Stimulated activated CD4-positive, alpha-beta T cell treated with anti-CD3 and anti-CD28 coated beads, Interleukin-15, amount 100 ng/mL, for 1 hour (primary cell): ENCODE measurements at places on chromosomes 6 and 20.

- no peak for DNase-seq
These were observed 857.6 kb upstream of the SLC35B3 start for GRCh38 chr6:9292975-9293374.

GRCh38 chr6:69622924-69623323, 173.9 kb downstream of the LMBRD1 start:
- no peak for DNase-seq

- no peak for DNase-seq
These were observed 382.3 kb downstream of the CD83 start for GRCh38 chr6:14499841-14500240.

DNA sequence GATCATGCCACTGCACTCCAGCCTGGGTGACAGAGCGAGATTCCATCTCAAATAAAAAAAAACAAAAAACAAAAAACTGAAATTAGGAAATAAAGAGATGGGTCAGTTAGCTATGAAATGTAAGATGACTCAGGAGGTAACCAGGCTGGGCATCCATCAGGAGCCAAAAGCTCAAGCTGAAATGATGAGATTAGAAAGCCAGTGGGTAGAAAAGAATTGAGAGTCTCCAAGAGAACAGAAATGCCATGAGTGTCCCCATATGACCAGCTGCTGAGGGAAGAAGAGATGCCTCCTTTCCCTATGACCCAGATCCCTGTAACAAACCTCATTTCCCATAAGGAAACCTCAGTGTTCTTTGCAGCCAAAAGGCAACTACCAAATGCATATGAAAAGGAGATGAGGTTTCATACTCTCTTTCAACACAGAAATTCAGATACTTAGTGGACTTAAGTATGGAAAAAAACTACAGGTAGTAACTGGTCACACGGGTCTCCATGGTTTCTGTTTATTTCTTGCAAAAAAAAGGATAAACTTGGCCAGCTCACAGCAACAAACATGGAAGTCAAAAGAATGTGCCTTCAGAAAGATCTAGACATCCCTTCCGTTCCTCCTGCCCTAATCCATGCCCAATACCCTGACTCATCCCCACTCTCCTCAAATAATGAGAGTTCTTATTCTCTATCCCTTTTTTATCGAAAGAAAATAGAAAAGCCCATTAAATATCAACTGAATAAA, 8.1 kb downstream of the ARHGAP18 start:
- no peak for DNase-seq

DNA sequence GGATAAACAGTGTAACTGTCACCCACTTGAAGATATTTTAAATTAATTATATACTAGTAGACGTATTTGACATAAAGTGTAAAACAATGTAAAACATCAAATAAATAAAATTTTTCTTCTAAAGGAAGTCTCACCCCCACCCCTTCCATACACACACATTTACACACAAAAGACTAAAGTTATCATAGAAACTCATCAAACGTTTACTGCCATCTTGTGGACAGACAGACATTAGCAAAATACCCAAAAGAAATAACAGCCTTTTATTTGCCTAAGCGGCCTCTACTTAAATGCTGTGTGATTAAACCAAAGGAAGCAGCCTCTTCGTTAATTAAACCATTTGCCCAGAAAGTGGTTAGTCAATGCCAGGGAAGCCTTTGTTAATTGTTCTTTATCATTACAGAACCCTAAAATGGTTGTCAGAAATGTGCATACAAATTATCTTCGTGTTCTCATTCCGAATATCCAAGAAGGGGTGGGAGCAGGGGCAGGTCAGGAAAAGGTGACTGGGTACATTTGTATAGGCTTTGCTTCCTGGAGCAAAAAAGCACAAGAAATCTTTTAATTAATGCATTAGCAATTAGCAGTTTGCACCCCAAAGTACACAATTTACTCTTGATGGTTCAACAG, 176.2 kb upstream of the SASH1 start:
- DNase-seq, result no peak

GRCh38 chr6:159249752-159250151, 80.6 kb downstream of the FNDC1 start:
- DNase-seq, result no peak

- no peak for DNase-seq
These were observed 16.0 kb downstream of the ECT2L start for GRCh38 chr6:138811866-138812265.

- no peak for DNase-seq
These were observed 87.1 kb upstream of the GJE1 start for GRCh38 chr6:142045380-142046278.

- DNase-seq, result no peak
These were observed 90.1 kb upstream of the AFDN start for GRCh38 chr6:167736486-167737204.

DNA sequence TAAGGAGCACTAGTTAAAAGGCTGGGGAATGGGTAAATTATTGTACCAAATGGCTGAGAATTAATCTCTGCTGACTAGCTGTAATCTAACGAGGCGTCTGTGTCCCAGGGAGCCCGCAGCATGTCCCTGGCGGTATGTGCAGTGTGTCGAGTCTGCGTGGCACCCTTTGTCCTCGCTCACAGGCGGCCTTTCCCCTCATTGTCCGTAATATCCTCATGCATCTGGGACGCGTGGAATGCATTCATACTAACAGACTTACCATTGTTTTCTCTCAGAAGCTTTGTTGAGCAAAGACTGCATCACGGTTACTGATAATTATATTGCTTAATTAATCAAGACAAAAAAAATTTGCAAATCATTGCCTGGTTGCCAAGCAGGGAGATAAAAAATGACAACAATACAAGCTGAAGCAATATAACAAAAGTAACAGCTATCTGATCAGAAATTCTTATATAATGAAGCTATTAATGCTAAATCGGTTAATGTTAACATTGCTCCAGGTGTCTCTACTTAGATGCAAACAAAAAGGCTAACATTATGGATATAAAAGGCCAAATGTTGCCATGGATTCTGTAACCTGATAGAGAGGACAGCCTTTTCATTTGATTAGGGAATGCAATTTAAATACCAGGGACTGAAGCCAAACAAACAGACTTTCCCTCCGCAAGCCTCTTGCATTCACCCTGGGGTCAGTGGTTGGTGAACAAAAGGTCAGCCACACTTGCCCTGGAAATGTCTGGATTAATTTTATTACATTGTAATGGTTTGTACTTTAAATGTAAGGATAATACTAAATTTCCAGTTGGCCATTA, 124.8 kb downstream of the INSM1 start:
- DNase-seq, result no peak

GRCh38 chr6:82955841-82956240, 109.8 kb downstream of the UBE3D start:
- DNase-seq, result no peak

- no peak for DNase-seq
These were observed 72.8 kb upstream of the ADTRP start for GRCh38 chr6:11851387-11851786.

GRCh38 chr20:50318710-50319109, 128.1 kb downstream of the CEBPB start:
- DNase-seq, result no peak

GRCh38 chr6:126461045-126461444, 121.1 kb downstream of the CENPW start:
- DNase-seq, result no peak

- DNase-seq, result no peak
These were observed 23.2 kb downstream of the PRPF6 start for GRCh38 chr20:64003960-64004725.

GRCh38 chr6:160217073-160217472, 41.5 kb downstream of the SLC22A2 start:
- no peak for DNase-seq

GRCh38 chr6:170450916-170451761, 102.0 kb downstream of the PSMB1 start:
- DNase-seq, result no peak

- no peak for DNase-seq
These were observed 176.3 kb downstream of the ERMARD start for GRCh38 chr6:169927711-169928110.

GRCh38 chr20:40160097-40160550, 528.9 kb downstream of the MAFB start:
- DNase-seq, result no peak

DNA sequence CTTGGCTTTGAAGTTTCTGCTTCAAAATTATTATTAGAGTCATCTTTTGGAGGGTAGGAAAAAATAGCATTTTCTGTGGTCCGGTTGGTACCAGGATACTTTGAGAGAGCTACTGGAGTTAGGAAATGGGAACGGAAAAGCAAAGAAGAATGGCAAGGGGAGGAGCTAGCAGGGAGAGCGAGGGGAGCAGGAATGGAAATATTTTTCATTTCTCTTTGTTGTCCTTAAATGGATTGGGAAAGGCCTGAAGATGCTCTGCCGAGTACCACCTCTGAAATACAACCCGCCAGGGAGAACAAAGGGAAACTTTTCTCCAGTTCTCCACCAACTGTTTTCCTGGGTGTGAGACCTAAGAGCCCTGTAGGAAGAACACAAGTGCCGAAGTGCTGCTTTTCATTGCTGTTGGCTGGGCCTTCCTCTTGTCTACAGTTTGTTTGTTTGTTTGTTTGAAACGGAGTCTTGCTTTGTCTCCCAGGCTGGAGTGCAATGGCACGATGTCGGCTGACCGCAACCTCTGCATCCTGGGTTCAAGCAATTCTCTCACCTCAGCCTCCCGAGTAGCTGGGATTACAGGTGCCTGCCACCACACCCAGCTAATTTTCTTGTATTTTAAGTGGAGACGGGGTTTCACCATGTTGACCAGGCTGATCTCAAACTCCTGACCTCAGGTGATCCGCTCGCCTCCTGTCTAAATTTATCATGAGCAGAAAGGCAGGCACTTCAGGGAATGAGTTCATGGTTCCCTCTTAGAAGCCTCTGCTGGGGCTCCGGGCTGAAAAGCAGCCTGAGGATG, 3.5 kb upstream of the TRAF3IP2 start:
- no peak for DNase-seq

GRCh38 chr6:83921315-83921714, 61.8 kb downstream of the CYB5R4 start:
- no peak for DNase-seq

DNA sequence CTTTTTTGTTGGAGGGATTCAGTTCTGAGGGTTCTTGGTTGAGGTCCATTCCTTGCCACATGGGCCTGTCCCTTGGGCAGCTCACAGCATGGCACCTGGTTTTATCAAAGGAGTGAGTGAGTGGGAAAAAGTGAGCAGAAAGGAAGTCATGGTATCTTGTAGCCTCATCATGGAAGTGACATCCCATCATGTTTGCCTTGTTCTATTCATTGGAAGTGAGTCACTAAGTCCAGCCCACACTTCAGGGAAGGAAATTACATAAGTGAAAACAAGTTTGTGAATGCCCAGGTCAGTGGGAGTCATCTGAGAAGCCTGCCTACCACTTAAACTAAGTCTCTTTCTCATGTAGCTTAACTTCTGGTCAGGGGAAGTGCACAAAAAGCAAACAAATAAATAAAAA, 32.8 kb upstream of the ZNFX1 start:
- DNase-seq, result no peak

DNA sequence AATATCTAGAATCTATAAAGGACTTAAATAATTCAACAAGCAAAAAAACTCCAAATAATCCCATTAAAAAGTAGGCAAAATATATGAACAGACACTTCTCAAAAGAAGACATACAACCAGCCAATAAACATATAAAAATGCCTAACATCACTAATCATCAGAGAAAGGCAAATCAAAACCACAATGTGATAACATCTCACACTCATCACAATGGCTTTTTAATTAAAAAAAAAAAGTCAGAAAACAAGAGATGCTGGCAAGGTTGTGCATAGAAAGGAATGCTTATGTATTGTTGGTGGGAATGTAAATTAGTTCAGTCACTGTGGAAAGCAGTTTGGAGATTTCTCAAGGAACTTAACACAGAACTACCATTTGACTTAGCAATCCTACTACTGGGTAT, 979.6 kb upstream of the MAP3K7 start:
- no peak for DNase-seq

DNA sequence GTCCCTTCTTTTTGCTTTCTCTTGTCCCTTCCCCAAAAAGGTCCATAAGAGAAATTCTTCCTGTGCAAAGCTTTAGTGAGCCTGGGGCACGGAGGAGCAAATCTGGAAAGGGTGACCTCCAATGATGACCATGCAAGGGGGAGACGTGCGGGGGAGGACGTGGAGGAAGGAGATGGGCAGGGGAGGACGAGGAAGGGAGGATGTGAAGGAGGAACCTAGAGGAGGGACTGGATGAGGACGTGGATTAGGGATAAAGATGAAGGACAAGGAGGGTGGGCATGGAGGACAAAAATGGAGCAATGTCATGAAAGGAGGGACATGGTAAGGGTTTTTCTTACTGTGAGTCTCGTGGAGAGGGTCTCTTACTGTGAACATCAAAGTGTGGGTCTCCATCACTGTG, 139.5 kb downstream of the ERMARD start:
- no peak for DNase-seq

DNA sequence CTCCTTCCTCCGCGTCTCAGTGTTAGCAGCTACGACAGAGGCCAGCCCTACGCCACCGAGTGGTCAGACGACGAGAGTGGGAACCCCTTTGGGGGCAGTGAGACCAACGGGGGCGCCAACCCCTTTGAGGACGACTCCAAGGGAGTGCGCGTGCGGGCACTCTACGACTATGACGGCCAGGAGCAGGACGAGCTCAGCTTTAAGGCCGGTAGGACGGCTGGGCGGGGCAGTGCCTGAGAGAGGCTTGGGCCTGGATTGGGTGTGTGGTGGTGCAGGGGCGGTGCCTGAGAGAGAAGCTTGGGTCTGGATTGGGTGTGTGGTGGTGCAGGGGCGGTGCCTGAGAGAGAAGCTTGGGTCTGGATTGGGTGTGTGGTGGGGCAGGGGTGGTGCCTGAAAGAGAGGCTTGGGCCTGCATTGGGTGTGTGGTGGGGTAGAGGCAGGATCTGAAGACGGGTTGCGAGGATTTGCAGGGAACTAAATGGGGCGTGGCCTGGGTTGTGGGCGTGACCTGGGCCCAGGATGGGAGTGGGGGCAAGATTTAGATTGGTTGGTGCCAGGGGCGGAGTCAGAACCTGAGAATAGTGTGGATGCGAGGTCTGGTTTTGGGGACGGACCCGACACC, 24.4 kb downstream of the SPDEF start:
- DNase-seq, result no peak

DNA sequence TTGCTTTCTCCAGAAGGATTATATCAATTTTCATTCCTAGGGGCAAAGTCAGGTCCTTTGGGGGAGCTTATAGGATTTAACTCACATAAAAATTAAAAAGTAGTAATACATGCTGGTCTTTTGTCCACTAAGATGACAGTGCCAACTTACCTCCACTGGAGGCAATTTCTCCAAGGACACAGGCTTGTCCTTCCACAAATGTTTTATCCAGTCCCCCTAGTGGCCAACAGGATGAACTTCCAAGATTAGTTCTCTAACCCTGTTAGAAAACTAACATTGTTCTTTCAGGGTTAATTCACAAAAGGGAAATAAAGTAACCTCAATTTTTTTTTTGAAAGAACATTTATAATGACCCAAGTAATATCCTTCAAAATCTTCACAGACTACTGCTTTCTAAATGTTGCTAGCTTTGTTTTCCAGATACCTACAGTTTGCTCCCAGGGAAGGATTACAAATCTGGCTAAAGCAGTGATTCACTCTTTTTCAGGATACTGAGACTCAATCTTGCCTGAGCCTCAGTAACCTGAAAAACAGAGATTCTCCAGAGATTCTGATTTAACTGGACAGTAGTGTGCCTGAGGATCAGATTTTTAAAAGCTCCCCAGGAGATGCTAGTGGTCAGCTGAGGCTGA, 31.7 kb upstream of the UBR2 start:
- DNase-seq, result no peak
